ENCODE measurements at places on chromosomes 4 and X.

- no peak for DNase-seq
These were observed at the start of gene ALPK1 for GRCh38 chr4:112296949-112297880. ALPK1 (plus strand) TSS chr4:112297369.

DNA sequence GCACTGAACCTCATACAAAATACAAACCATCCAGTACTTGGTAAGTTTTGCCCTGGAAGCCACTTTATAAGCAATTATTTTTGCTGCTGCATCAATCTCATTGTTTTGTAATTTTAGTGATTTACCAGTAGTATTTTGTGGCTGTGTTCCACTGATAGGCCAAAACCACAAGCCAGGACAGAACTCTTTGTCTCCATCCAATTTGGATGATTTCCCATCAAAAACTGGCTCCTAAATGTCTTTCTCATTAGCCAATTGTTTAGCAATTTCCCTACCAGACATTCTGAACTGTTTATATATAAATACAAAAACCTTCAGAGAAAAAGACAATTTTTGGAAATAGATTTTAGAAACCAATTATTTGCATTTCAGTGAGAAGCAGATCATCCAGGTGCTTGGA, 4.4 kb downstream of the GSPT2 start:
- no peak for DNase-seq

DNA sequence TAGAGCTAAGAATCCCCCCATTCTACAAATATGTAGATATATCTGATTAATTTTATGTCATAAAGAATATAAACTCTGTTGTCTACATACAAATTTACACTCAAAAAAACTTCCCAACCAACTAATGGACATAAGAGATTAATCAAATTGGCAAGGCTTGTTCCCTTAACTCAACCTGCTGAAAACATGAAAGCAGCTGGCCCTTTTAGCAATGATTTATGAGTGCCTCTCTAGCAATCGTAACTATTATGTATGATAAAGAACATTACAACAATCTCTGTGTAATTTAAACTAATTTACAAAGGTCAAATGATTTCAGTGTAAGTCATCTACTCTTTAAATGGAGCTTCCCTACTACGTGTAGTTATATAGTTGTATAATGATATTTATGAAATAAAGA, 83.1 kb upstream of the FTHL17 start:
- DNase-seq = no peak

DNA sequence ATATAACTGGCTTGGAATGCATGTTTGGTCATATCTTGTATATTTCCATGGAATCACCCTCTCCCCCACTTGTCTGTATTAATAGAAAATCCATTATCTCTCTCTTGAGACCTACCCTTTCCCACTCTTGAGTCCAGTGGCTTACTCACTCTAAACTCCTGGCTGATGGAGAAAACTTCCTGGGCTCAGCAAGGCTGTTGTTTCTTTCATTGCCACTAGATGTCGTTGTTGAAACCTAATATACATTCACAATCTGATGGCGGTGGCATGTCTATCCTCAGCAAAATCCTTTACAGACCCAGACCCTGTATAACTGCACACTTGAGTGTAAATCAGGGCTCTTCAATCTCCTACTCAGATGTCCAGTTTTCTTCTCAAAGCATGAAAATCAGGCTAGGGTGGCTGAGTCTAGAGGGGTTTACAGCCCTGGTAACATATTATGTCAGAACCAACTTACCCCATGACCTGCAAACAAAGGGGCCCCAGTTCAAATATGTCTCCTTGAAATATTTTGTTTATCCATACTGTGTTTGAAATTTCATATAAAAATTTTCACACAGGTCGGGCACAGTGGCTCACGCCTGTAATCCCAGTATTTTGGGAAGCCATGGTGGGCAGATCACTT, 70.0 kb upstream of the FAM241A start:
- DNase-seq = no peak

DNA sequence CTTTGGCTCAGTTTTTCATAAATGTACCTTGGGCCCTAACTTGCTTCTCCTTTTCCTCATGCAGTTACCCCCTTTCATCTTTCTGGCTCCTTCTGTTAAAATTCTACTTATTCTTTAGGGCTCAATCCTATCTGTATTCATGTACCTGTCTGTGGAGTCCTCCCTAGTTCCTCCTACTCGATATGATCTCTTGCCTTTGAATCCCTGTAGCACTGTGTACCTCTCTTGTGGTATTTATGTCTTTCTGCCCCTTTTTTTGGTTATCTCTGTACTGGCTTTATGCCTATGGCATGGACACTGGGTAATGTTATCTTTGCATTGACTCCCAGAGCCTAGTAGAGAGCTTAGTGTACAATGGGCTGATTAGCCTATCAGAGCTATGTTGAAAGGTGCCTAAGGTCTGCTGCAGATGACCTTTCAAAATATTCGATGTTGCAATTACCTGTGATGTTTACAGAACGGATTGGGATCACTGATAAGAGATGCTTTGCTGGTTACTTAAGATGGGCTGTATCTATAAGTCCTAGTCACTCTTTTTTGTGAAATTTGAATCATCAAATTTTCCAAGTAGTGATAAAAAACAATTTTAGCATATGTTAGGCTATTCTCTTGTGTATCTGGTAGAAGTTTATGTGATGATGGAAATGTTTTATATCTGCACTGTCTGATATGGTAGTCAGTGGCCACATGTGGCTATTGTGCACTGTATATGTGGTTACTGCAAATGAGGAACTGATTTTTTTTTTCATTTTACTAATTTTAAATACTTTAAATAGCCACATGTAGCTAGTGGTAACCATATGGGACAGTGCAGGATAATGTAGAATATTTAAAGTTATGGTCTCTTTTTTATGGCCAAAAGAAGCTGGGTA, 33.5 kb downstream of the TMEM164 start:
- no peak for DNase-seq

DNA sequence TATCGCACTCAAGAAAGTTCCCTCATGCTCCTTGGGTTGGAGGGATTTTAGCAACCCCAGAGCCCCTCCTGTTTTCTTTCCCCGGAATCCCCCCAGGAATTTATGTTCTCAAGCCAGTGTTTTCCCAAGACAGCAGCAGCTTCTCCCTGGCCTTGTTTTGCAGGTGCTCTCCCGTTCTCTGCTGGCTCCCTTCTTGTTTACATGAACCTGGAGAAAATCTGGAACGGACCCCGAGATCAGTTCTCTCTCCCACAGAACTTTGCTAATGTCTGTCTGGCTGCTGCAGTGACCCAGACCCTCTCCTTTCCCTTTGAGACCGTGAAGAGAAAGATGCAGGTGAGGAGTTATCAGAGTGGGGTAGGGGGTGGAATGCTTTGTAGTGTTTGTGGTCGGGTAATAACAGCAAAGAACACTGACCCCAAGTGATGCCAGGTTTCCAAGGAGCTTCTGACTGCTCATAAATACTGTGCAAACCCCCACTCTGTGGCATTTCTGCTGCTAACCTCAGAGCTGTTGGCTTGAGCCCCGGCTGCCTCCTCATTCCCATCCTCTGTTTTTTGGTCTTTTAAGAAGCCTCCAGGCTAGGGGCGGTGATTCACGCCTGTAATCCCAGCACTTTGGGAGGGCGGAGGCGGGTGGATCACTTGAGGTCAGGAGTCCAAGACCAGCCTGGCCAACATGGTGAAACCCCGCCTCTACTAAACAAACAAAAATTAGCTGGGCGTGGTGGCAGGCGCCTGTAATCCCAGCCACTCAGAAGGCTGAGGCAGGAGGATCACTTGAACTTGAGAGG, 11.1 kb downstream of the SLC25A43 start:
- DNase-seq = peak; percentile 38

GRCh38 chr4:102541697-102542096, 40.5 kb downstream of the NFKB1 start:
- no peak for DNase-seq

Data from femur (tissue), 1 donor.